Posterior cingulate gyrus (tissue), 11 donors: ENCODE measurements at places on chromosomes 11 and 22.
A peak's percentile ranks its signal among the peaks of the same experiment; 100 is the strongest.

GRCh38 chr11:110856996-110857812, 145.0 kb upstream of the ARHGAP20 start:
- DNase-seq: no peak

GRCh38 chr22:35477911-35478582, 62.6 kb upstream of the RASD2 start:
- no peak for DNase-seq

DNA sequence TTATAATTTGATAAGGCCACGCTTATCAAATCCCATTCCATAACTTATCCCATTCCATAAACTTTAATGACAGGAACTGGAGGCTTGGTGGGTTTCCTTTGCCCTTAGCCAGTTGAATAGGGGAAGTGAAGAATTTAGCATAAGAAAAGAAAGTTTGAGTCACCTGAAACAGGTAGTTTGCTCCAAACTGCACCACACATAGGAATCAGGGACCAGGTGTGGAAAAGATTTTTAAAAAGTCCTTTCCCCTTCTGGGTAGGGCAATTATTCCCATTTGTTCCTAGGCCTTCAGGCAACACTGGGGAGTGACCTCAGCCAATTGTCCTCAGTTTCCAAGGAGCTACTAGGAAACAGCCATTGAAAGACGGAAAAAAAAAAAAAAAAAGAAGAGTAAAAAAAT, 525.7 kb upstream of the CNTN5 start:
- DNase-seq: no peak

DNA sequence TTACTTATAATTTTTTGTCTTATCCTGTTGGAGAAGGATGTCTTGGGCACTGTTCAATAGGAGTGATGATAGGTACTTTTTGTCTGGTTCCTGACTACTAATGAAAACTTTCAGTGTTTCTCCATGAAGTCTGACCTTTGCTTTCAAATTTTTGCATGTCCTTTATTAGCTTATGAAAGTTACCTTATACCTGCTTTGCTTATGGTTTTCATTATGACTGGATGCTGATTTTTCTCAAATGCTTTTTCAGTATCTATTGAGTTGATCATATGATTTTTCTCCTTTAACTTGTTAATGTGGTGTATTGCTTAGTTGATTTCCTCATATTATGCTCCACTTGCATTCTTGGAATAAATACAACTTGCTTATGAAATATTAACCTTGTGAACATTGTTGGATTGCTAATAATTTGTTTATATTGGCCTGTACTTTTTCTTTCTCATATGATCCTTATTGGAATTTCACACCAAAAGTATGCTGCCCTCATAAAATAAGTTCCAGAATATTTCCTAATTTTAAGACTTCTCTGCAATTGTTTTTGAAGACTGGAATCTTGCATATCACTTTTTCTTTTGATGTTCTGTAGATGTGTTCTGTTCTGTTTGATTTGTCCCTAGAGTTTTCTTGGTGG, 85.0 kb upstream of the SC5D start:
- no peak for DNase-seq

DNA sequence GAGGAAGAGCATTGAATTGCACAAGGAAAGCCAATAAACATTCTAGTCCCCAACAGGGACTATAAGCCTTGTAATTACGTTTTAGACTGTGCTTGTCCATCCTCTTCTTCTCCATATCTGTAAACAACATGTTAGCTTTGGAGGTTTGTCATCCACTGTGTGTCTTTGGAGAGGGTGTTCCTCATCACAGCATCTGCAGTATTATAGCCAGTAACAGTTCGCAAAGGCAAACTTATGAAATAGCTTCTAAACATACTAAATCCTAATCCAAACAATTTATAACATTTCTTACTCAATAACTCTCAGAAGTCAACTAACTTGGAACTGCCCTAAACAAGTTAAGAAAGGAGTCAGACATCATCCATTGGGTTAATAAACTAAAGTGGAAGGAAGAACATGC, 10.3 kb upstream of the BDNF start:
- no peak for DNase-seq

- no peak for DNase-seq
Measured at GRCh38 chr11:122287401-122287800, 171.4 kb upstream of the BLID start.

DNA sequence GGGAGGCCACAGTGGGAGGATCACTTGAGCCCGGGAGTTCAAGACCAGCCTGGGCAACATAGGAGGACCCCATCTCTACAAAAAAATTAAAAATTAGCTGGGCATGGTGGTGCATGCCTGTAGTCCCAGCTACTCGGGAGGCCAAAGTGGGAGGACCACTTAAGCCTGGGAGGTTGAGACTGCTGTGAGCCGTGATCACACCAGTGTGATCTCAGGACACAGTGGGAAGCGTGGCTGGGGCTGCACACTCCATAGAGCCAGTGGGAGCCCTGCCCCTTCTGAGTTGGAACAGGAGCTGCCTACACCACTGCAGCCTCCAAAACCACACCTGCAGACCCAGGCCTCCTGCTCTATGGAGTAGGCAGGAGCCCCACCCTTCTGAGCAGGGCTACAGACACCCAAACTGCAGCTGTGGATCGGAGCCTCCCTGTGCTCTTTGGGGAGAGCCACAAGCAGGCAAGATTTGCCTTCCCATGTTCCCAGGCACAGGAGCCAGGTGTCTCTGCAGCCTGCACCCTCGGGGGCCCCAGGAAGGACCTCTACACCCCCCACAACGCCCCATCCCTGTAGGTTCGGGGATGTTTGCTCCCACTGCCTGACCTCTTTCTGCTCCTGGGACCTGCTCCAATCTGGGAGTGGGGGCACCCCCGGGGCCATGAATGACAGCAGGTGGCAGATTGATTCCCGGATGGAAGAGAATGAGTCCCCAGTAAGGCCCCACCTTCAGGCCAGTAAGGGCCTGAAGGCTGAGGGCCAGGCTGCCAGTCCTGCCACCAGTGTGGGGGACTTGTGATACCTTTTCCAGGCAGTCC, 245.4 kb downstream of the BUD13 start:
- DNase-seq: no peak

- peak; percentile 80 for DNase-seq
Measured at GRCh38 chr11:70433966-70434812, 35.9 kb downstream of the CTTN start.

GRCh38 chr11:88341522-88342251, 4.2 kb upstream of the CTSC start:
- no peak for DNase-seq

DNA sequence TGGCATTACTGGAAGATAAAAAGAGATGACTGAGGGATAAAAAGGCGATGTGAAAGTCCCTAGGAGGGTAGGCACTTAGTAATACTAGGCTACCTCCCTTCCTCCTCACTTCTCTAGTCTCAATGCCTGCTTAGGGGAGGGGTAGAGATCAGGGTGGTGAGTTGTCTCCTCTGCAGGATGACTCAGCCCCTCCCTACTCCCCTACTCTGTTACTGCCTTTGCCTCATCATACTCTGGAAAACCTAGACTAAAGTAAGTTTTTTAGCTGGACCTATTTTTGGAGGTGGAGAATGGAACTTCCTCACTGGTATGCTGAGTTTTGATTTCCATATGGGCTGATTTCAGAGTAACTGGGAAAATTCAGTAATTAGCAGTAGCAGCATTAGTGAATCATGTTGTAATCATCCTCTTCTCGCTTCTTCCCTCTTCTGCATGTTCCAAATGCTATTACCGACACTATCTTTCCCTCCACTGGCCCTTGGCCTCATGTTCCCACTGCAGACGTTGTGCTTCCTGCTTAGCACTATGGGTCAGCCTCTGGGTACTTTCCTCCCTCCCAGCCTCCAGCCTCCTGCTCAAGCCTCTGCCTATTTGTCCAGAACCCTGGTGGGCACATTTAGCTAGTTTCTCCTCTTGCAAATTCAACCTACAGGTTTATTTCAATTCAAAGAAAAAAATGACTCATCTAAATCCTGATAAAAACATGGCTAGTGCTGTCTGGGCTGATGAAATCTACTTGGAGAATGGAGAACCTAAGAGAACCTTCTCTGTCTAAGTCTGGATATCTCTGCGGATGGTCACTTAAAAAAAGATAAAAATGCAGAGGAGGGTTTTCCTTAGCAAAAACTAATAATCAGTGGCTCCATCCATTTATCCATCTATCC, 281.7 kb downstream of the ST3GAL4 start:
- no peak for DNase-seq

DNA sequence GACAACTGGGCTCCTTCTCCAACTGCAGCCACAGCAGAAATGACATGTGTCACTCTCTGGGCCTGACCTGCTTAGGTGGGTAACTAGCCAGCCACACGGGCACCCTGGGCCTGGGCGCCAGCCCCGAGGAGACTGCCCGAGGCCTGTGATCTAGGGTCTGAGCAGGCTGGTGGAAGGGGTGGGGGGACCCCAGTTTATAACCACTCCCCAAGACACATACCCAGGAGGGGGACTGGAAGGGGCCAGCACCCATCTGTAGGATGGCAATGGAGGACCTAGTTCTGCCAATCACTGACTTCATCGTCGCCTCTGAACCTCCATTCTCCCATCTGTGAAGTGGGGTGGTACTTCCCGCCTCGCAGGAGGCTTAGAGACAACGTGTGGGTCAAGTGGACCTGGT, 16.1 kb downstream of the CD5 start:
- DNase-seq: no peak

- no peak for DNase-seq
Measured at GRCh38 chr22:46024136-46024840, 47.3 kb upstream of the WNT7B start.

DNA sequence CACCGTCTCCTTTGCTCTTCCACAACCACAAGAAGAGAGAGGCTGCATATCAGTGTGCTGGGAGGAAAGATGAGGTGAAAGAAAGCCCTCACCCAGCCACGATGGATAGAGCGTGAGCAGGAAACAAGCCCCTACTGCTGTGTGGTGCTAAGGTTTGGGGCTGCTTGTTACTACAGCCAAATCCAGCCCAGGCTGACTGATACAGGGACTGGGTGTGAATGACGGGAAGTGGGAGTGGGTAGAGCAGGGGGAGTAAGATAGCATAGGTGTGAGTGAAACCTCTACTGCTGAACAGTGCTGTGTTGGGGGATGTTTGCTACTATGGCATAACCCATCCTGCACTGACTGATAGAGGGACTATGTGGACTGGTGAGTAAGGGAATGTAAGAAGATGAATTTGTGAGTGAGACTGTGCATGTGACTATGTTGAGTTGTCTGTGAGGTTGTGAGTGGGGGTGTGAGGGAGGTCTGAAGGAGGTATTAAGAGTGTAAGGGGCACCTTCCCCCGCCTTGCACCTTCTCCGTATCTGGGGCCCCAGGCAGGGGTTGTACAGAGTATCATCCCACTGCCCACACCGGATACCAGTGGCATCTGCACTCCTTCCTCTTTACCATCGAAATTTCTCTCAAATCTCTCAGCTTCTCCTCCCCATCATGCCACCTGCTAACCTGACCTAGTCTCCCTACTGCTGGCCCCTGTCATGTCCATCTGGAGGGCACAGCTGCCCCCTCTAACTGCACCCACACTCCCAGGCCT, 91.5 kb downstream of the MN1 start:
- DNase-seq: no peak

- peak; percentile 57 for DNase-seq
Measured at GRCh38 chr11:12270215-12270797, 107.1 kb upstream of the PARVA start.

DNA sequence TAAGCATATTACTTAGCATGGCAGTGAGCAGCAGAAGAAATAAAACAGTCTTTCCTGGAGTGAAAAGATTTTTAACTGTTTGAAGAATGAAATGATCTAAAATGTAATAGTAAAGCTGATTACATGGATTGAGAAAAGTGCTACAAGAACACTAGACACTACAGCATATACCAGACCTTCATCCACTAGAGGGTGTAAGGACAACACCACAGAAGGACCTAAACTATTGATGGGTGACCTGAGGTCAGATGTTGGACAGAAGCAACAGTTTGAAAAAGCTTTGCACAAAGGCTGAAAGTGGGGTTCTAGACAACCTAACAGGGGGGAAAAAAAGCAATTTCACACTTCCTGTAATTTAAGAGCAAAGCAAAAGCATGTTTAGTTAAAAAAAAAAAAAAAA, 97.7 kb downstream of the RBFOX2 start:
- DNase-seq: no peak

GRCh38 chr22:31943978-31944699, at the start of gene YWHAH:
YWHAH (plus strand) TSS chr22:31944535; CDS start chr22:31944734, 199 bp downstream.
- DNase-seq: peak; percentile 92

DNA sequence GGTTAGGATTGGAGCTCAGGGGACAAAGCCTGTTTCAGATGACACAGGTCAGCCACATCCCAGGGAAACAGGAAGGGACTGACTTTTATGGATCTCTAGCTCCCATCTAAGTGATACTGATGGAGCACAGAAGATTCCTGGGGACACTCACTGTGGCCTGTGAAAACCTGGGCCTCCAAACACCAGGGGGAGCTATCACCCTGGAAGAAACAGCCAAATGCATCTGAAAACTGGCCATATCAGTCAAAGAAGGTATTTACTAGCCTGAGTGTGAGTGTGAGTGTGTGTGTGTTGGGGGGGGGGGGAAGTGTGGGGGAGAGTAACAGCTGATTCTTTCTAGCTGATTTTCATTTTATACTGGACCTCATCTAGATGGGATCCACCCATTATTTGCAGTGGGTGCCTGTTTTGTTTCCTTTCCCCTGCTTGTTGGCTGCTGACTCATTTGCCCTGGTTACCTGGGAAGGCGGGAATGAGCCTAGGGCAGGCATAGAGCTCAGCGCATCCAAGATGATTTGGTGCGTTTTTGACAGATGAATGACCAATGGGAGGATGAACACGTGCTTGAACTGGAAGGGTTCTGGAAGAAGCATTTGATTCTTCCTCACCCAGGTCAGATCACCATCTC, 284.0 kb downstream of the KIRREL3 start:
- no peak for DNase-seq

GRCh38 chr11:126756421-126756820, 244.1 kb downstream of the KIRREL3 start:
- DNase-seq: peak; percentile 32

DNA sequence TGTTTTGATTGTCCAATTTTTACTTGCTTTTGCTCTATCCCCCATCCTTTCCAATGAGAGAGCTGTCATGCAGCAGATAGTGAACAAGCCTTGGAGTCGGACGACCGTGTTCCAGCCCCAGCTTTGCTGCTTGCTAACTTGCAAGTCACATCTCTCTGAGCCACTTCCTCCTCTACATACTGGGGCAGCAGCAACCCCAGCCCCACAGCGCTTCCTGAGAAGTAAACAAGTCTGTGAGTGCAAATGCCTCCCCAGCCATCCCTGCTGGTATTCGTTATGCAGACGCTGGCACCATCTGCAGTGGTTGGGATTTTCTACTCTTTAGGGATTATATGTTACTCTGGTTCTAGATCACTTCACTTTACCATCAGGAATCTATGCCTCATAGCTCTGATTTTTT, 35.0 kb downstream of the TPBGL start:
- peak; percentile 49 for DNase-seq

DNA sequence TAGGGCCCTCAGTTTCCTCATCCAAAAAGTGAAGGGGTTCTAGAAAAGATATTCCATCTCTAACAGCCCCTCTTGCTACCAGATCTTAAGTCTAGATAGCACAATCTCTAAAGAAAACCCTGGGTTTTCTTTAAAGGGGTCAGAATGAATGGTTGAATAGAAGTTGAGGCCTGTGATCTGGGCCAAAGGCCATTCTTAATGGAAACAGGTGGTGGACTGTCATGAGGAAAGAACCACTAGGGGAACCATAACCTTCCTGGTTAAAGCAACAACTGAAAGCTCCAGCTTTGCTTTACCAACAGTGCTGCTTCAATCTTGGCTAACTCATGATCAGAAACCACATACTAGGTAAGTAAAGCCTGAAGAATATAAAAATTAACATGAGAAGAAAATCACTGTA, 1.8 kb downstream of the CELF1 start:
- DNase-seq: no peak
